ENCODE measurements at places on chromosomes 5 and 9.

DNA sequence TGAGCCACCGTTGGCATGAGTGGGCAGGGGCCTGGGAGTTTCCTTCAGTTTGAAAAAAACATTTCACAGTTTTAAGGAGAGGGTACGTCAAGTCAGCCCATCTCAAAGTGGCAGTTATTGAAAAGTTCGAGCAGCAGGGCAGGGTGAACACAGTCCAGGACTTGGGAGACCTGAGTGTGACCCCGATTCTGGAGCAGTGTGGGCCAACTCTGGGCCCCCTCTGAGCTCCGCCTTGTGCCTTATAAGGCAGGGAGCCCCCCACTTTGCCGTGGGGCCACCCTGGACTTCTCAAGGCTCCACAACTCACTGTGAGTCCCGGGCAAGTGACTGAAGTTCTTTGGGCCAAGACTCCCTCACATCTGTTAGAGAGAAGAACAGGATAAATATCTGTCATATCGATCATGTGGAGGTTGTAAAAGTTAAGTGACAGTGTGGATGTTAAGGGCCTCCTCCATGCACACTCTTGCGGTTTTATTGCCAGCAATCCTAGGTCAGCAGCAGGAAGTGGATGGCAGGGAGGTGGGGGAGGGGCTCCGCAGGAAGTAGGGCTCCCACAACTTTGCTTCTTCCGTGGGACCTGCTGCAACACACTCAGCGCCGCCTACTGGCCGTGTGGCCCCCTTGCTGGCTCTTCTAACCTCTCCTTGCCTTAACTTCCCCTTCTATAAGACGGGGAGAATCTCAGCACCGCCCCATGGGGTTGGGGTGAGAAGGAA, 38.4 kb downstream of the HRH2 start:
- DNase-seq: peak; percentile 45

GRCh38 chr5:150180241-150181026, 9.4 kb upstream of the SLC6A7 start:
- no peak for DNase-seq

DNA sequence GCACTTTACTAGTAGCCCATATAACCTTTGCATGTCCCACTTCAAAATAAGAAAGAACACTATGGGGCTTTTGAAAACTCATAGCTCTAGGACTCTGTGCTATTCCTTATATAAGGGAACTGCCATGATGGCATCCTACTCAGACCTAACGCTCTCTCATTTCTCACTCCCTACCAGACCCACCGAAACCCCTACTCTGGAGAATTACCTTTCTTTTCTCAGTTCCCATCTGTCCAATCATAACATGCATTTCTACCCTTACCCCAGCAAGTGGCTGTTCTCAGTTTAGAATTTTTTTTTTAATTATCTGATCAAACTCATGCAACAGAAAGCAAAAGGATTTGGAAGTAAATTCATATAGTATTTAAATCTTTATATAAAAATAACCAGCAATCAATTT, 27.3 kb downstream of the CARNMT1 start:
- no peak for DNase-seq

- no peak for DNase-seq
These were observed 407.3 kb downstream of the DMRT2 start for GRCh38 chr9:1457460-1457859.

- no peak for DNase-seq
These were observed 65.7 kb upstream of the ICE1 start for GRCh38 chr5:5356765-5357164.

DNA sequence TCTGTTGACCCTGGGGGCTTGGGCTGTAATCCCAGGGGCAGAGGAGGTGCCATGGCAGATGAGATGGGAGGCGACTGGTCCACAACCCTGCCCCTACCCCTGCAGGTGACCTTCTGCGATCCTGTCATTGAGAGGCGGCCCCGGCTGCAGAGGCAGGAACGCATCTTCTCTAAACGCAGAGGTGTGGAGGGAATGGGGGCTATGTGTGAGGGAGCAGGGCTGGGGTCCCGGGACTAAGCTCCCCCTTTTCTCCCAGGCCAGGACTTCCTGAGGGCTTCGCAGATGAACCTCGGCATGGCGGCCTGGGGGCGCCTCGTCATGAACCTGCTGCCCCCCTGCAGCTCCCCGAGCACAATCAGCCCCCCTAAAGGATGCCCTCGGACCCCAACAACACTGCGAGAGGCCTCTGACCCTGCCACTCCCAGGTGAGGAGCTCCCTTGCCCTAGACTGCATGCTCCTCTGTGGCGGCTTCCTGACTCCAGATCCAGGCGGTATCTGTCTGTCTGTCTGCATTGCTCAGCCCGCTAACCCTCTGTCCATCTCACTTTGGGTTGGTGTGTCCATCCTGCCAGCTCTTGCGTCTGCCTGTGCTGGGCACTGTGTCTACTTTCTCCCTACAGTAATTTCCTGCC, 9.9 kb downstream of the ZDHHC12 start:
- DNase-seq: no peak

DNA sequence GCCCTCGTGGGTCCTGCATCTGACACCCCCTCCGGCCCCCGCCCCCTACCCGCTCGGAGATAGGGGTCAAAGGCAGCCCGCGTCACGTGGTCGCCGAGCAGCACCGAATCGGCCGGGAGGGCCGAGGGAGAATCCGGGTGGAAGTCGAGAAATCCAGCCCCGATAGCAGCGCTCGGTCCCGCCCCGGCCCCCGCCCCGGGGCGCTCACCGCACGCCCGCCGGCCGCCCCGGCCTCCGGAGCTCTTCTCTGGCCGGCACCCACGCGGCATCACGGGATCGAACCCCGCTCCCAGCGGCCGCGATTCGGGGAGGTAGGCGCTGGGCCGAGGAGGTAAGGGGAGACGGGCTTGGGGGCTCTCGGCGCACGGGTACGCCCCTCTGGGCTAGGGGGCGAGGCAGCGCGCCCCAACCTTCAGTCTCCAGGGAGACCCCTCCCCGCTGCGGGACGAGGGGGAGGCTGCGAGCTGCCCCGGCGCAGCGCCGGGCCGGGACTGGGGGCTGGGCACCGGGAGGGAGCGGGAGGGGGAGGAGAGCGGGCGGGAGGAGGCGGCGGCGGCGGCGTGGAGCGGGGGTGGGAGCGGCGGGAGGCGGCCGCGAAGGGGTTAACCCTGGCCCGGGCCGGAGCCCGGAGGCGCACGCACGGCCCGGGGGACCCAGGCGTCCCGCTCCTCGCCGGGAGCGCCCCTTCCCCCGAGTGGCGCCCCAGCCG, 22.1 kb upstream of the NDST1 start:
- DNase-seq: peak; percentile 56

- no peak for DNase-seq
These were observed 22.1 kb upstream of the COL5A1 start for GRCh38 chr9:134619448-134619982.

All from GM10248 (cell line).